ENCODE measurements at places on chromosomes 5 and 9.

- peak; percentile 48 for DNase-seq
Observed at GRCh38 chr9:124839612-124840299, 13.5 kb upstream of the WDR38 start.

DNA sequence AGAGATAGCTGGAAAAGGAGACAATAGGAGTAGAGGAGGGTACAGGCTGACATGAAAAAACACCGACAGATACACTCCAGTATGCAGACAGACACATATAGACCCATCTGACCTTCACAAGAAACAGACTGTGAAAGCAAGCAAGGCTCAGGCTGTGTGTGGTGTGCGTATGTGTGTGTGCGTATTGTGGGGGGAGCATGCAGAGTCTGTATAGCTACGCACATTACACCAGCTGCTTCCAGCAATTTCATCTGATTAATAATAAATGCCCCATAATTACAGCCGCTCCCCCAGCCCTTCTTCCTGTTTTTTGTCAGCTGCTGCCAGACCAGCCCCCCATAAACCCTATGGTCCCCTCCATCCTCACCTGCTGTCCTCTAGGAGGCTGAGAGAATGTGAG is 6.7 kb downstream of the CNTFR start:
- no peak for DNase-seq

- DNase-seq: no peak
Observed at GRCh38 chr5:146642410-146642809, 126.4 kb upstream of the GPR151 start.

DNA sequence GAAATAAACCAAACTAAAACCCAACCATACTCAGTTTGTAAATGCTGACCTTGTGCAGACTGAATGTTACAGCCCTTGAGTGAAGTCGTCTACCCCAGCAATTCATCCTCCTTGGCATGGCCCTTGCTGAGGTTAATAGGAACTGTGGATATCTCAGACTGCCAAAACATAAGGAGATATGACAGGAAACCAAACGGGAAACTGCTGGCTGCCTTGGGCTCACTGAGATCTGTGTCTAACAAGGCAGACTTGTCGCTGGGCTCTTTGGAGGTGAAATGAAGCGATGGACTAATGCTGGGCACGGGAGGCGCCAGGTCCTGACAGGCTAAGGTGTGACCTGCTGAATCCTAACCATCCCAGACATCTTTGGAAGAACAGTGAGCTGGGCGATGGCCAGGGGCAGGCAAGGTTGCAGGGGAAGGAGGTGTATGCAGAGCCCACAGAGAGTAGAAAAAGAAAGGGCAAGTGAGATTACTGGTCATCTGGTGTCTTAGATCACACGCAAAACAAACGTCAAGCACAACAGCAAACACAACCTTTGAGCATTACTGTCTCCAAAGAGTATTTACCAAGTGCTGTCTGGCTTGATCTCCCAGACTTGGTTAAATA is 44.6 kb upstream of the ALDH1A1 start:
- no peak for DNase-seq

GRCh38 chr9:114474425-114474824 is 30.8 kb downstream of the WHRN start:
- no peak for DNase-seq

GRCh38 chr5:80796846-80797245 is 142.1 kb upstream of the DHFR start:
- DNase-seq: no peak

DNA sequence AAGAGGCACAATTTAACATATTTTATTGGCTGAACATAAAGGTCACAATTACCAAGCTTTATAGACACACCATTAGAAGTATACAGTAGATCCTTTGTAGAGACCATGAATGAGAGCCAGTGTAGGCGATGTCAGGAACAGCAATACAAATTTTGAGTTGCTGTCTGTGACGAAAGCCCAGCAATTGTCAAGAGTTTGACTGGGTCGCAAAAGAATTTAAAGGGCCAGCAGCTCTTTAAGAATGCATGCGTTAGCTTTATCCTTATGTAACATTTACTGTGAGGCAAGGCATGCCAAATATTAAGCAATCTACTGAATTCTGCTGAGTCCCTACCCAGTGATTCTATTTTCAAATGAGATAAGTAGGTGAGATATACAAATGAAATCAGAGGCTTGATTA is 236.9 kb downstream of the ARRDC3 start:
- no peak for DNase-seq

- DNase-seq: peak; percentile 48
Observed at GRCh38 chr9:82535432-82535998, 527.4 kb downstream of the RASEF start.

DNA sequence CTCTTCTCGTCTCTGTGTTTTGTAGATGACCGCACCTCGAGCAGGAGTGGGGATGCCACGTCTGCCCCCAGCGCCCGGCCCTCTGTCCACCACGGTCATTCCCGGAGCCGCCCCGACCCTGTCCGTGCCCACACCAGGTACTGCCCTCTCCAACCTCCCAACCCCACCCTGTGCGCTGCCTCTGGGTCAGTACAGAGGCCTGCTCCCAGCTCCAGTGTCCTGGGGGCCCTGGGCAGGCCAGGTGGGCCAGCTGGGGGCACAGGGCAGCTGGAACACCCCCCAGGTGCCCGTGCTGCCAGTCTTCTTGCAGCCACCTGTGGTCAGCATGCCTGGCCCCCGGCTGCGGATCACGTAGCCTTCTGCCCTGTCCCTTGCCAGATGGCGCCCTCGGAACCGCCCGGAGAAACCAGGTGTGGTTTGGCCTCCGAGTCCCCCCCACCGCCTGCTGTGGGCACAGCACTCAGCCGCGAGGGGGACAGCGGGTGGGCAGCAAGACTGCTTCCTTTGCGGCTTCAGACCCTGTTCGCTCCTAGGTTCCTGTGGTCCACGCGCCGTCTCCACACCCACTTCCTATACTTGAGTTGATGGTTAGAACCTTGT is 133.7 kb downstream of the WNK2 start:
- DNase-seq: no peak

GRCh38 chr9:116395699-116396037 is 242.1 kb downstream of the PAPPA start:
- DNase-seq: no peak

DNA sequence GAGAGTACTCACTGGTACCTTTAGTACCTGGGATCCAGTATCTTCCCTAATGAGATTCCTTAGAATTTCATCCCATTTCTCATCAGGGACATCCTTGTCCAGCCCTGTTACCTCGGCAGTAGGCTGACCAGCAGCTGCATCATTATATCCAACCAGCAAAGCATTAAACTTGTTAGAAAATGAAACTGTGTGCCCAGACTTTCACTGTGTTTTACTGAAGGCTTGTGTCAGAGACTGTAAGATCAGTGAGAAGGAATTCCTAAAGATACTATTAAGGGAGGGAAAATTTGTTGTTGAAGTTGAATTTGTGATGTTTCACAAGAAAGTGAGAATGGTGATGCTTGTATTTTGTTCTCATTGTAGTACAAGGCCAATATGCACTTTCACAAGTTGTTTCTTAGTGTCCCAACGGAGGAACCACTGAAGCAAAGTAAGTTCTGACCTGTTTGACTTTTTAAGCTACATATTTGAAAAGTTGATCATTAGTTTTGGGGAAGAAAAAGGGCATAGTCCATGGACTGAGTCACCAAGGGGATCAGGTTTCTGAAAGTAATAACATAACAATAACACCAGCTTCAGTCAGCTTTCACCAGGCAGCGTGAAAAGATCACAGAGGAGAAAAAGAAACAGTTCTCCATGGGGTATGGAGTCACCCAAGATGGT is 48.8 kb downstream of the GRAMD2B start:
- peak; percentile 63 for DNase-seq

- no peak for DNase-seq
Observed at GRCh38 chr5:151100681-151101080, 19.8 kb upstream of the TNIP1 start.

- DNase-seq: no peak
Observed at GRCh38 chr9:134364391-134365114, 38.3 kb downstream of the RXRA start.

DNA sequence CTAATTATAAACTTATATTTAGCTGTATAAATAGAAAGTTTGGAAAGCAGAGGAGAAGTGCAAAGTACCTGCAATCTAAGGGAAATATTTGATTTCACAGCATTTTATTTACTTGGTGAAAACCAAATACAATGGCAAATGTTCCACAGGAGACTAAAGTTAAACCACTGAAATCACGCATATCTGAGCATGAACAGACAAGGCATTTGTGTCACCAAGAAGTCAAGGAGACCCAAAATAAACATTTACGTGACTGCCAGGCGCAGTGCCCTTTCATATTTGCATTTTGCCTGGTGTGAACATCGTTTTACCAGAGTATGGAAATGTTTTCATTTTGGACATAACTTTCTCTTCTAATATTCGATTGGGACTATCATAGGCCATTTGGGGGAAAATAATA is 20.6 kb downstream of the UGCG start:
- no peak for DNase-seq

- DNase-seq: no peak
Observed at GRCh38 chr5:179297026-179297425, 48.2 kb downstream of the ADAMTS2 start.

- peak; percentile 43 for DNase-seq
Observed at GRCh38 chr5:61496446-61496845, 164.4 kb downstream of the ZSWIM6 start.

DNA sequence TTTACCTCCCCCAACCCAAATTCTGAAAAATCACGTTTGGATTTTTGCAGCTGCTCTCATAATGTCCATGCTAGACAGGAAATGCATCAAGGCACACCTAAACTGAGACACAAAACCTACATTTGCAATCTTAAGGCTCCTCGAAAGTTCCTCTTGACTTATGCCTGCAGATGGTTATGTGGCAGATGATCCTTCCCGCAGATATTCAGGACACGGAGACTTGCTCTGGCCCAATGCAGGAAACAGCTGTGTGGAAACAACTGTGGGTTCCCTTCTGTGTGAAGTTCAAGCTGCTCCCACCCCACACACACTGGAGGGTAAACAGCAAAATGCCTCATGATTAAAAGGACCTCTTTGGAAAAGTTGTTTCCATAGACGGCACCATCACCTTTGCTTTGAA is 253.8 kb downstream of the EBF1 start:
- no peak for DNase-seq

DNA sequence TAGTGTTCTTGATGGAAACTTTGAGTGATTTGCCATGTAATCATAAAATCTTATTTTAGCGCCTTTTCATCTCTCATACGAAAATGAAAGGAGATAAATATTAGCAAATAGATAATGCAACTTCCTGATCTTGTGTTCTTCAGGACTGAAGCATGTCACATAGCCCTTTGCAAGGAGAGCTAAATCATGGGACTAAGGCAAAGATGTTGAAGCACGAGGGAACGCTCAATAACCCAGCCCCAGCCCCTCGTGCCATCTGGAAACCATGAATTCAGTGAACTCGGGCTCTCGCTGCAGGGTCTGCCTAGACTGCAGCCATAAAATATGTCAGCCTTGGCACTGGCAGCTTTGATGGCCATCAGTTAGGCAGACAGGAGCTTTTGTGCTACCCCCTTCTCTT is 58.2 kb downstream of the F2RL2 start:
- no peak for DNase-seq

Measured in astrocyte of the hippocampus (primary cell).